AG20443 (cell line): ENCODE measurements at places on chromosomes 13 and 19.

DNA sequence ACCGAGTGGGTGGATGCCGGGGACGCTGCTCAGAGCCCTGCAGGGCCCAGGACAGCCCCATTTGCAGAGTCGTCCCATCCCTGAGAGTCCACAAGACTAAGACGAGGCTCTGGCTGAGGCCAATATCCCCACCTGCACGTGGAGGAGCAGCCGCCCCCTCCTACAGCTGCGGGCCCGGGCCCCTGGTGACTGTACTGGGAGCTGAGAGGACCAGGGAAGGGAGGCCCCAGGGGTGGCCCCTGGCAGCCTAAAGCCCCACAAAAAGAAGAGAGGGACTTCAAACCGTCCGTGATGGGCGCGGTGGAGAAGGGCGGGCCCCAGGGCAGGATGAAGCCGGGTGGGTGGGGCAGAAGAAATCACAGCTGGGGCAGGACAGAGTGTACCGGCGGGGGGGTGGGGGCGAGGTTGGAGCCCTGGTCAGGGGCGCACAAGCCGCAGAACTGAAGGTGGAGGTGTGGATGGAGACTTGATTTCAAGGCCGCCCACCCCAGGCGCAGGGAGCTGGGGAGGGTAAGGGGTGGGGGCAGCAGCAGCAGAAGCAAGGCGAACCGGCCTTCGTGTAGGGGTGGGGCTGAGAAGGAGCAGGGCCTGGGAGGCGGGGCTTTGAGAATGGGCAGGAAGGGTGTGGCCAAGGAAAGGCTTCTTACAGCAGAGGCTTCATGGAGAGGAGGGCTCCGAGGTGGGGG lies 12.9 kb downstream of the CFD start:
- peak; percentile 77 for DNase-seq

DNA sequence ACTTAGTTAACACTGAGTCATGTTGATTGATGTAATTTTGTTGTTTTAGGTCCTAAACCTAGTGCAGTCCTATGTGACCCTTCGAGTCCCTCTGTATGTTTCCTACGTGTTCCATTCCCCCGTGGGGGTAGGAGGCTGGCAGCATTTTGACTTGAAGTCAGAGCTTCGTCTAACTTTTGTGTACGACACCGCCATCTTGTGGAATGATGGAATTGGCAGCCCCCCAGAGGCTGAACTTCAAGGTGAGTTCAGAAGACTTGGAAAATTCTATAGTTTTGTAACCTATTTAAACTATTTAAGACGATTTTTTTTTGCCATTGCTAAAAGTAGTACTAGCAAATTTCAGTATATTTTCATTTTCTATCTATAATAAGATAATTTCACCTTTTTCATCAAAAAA lies 117.9 kb downstream of the STOML3 start:
- DNase-seq = peak; percentile 14

GRCh38 chr13:24127116-24127631 lies 33.3 kb upstream of the SPATA13 start:
- peak; percentile 42 for DNase-seq

DNA sequence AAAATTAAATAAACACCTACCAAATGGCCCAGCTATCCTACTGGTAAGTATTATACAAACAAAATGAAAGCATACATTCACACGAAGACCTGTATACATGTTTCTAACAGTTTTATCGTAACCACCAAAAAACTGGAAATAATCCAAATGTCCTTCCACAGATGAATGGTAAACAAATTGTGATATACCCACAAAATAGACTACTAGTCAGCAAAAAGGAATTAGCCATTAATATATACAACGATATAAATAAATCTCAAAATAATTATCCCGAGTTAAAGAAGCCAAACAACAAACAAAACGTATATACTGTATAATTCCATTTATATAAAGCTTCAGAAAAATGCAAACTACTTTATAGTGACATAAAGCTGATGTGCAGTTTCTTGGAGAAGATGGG lies 106.3 kb upstream of the SERTM1 start:
- no peak for DNase-seq

DNA sequence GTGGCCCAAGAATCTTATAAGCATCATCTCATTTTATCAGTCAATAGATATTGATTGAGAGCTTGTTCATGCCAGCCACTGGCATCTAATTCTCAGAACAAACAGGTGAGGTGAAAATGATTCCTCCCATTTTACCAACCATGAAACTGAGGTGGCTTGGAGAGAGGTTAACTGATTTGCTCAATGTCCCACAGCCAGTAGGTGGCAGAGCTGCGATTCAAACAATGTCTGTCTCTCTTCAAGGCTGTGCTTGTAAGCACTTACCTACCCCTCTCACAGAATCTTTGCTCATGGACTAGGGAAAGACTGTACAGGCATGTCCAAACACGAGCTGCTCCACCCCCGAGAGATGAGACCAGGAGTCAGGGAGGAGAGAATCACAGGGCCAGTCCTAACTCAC lies 21.5 kb upstream of the GSX1 start:
- DNase-seq = peak; percentile 33
